ENCODE measurements at places on chromosomes 2 and 18.

- DNase-seq = no peak
Measured at GRCh38 chr18:76657911-76658470, 162.9 kb upstream of the ZNF516 start.

DNA sequence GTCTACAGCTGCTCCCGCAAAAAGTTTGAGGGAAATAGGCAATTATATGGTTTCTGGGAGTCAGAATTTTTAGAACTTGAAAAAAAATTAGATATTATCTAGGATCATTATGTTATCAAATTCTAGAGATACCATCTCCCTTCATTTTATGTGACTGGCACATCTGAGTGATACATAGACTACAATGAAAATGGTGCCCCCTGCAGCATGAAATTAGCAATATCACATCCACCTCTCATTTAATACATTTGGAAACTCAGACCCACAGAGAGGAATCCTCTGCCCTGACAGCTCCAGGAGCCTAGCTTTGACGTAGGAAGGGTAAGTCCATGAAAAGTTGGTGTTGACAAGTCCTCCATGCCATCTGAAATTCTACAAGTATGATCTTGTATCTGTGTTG lies 381.6 kb downstream of the SUCLG1 start:
- peak; percentile 12 for DNase-seq

- peak; percentile 25 for DNase-seq
Measured at GRCh38 chr2:218992703-218993344, 398 bp downstream of the CRYBA2 start.

- no peak for DNase-seq
Measured at GRCh38 chr2:157339965-157340655, 14.5 kb upstream of the ERMN start.

DNA sequence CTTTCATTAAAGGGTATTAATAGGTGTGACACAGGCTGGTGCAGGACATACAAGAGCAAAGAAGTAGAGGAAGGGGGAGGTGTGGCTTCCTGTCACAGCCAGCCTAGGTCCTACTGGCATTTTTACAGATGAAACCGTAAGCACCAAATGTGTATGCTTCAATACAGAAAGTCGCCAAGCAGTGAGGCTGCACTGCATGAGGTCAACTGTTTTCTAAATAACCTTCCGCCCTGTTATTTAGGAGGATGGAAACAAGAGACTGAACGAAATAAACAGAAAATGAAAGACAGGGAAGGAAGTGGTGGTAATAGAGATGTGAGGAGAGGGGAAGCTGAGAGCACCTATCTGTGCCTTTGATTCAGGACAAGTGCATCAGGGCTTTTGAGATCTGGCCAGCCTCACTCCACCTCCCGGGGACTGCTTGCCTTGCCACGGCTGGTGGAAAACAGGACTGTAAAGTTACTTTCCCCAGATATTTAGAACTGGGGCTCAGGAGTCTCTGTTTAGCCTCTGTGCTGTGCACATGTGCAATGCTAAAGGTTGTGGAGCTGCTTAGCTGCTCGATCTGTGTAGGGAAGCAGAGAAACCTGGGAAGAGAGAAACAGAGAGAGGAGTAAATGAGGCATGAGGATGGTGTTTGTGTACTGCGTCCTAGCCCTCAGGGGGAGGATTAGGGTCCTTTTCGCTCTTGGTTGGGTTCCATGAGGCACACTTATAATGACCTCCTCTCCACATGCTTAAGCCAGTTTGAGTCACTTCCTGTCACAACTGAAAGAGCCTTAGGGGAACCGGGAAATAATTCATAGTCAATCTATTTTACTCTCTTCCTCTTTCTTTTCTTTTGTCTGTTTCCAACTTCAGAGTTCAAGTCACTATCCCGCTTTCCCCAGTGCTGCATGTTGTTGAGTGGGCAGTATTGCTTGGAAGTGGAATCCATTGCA lies 62.3 kb upstream of the BOD1L2 start:
- no peak for DNase-seq

GRCh38 chr2:102313950-102314349 lies 2.6 kb downstream of the IL1RL1 start:
- DNase-seq = no peak

- DNase-seq = no peak
Measured at GRCh38 chr2:231521443-231521842, 8.8 kb downstream of the NMUR1 start.

- no peak for DNase-seq
Measured at GRCh38 chr2:227377467-227378351, 1.4 kb downstream of the TM4SF20 start.

- DNase-seq = peak; percentile 50
Measured at GRCh38 chr2:241895712-241896641, 26.4 kb downstream of the RTP5 start.

- no peak for DNase-seq
Measured at GRCh38 chr18:40985436-40985835, 969.6 kb upstream of the PIK3C3 start.

DNA sequence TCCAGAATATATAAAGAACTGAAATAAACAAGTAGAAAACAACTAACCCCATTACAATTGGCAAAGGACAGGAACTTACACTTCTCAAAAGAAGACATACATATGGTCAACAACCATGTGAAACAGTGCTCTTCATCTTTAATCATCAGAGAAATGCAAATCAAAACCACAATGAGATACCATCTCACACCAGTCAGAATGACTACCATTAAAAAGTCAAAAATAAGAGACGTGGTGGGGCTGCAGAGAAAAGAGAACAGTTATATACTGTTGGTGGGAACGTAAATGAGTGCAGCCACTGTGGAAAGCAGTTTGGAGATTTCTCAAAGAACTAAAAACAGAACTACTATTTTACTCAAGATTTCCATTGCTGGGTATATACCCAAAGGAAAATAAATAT lies 1696.3 kb upstream of the TMEFF2 start:
- no peak for DNase-seq

- no peak for DNase-seq
Measured at GRCh38 chr18:48805826-48806535, 144.8 kb downstream of the SMAD7 start.

- peak; percentile 68 for DNase-seq
Measured at GRCh38 chr18:62715759-62716615, 646 bp downstream of the PHLPP1 start.

GRCh38 chr2:238912916-238913875 lies 65.3 kb downstream of the TWIST2 start:
- no peak for DNase-seq

- no peak for DNase-seq
Measured at GRCh38 chr2:239753401-239753837, 271.7 kb downstream of the NDUFA10 start.

DNA sequence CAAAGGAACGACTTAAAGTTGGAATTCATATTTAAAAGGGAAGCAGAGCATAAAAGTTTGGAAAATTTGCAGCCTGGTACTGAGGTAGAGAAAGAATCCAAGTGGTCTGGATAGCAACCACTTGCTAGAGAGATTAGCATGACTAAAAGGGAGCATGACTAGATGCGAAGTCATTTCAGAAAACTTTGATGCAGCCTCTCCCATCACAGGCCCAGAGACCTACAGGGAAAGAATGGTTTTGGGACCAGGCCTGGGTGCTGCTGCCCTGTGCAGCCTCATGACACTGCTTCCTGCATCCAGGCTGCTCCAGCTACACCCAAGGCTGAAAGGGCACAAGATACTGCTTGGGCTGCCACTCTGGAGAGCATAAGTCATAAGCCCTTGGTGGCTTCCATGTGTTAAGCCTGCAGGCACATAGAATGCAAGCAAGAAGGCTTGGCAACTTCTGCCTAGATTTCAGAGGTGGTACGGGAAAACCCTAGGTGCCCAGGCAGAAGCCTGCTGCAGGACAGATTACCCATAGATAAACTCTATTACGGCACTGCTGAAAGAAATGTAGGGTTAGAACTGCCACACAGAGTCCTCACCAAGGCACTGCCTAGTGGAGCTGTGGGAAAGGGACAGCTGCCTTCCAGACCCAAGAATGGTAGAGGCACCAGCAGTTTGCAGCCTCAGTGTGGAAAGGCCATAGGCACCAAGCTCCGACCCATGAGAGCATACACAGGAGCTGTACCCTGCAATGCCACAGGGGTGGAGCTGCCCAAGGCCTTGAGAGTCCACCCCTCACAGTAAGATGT lies 12.6 kb upstream of the CHN1 start:
- no peak for DNase-seq

GRCh38 chr18:40452599-40452998 lies 1502.4 kb upstream of the PIK3C3 start:
- DNase-seq = no peak

GRCh38 chr2:137826373-137827372 lies 137.6 kb upstream of the HNMT start:
- DNase-seq = no peak

- no peak for DNase-seq
Measured at GRCh38 chr18:46754188-46754587, 2.7 kb downstream of the ST8SIA5 start.

- no peak for DNase-seq
Measured at GRCh38 chr2:133959066-133959465, 294.8 kb upstream of the MGAT5 start.

DNA sequence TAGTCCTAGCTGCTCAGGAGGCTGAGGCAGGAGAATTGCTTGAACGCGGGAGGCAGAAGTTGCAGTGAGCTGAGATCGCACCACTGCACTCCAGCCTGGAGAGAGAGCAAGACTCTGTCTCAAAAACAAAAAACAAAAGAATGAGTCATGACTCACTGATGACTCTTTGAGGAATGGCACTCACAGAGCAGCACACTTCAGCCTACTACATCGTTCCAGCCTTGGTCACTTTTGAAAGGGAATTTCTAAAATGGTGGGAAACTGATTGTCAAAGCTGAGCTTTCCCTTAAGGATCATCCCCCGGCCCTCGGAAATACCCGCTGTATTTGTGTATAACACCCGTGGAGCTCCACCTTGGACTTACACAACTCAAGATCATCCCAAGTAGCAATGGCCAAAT lies 217.3 kb upstream of the HS6ST1 start:
- no peak for DNase-seq

DNA sequence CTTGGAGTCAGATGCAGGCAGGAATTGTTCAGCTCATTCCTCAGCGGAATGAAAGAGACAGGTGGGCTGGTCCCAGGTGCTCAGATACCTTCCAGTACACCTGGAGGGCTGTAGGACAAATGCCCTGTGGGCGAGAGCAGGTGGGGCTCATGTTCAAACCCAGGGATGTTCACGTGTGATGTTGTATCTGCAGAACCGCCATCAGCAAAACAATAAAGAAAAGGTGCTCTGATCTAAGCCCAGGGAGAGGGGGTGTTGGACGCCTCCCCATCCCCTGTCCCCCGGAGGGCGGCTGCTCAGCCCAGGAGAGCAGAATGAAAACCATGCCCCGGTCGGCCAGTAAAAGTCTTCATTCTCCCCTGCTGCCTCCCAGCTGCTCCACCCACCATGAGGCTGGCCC lies 197.4 kb downstream of the HAUS1 start:
- DNase-seq = no peak

DNA sequence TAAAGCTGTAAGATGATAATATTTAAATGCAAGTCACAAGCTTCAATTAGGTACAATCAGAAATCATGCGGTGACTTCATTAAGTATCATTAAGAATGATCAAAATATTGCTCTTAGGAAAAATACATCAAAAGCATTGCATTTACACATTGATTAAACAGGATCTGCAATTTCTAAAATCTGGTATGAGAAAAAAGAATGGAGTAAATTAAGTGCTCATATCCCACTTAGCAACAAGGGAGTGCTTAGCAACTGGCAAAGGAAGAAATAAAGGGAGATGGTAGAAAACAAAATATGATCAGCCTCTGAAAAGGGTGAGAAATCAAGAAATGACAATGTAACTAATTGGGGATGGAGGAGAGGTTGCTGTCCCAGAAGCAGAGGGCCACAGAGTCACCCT lies 1918.2 kb upstream of the PIK3C3 start:
- DNase-seq = no peak

DNA sequence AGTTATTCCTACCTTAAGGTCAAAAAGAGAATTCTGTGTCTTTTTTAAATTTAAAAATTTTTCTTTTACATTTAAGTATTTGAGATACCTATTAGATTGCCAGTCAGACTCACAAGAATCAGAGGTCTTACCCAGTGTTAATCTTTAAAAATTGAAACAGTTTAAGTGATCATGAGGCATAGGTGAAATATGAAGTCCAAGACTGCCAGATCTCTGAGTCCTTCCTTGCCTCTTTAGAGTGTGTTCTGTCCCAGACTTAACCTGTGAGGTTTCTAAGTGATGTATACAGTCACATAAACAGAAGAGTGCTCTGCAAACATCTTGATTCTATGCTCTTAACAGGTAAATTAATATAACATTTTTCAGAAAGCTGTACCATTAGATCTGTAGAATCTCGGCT lies 40.6 kb downstream of the ACTR3 start:
- DNase-seq = no peak

GRCh38 chr2:111662771-111663470 lies 221.1 kb downstream of the ANAPC1 start:
- peak; percentile 72 for DNase-seq

DNA sequence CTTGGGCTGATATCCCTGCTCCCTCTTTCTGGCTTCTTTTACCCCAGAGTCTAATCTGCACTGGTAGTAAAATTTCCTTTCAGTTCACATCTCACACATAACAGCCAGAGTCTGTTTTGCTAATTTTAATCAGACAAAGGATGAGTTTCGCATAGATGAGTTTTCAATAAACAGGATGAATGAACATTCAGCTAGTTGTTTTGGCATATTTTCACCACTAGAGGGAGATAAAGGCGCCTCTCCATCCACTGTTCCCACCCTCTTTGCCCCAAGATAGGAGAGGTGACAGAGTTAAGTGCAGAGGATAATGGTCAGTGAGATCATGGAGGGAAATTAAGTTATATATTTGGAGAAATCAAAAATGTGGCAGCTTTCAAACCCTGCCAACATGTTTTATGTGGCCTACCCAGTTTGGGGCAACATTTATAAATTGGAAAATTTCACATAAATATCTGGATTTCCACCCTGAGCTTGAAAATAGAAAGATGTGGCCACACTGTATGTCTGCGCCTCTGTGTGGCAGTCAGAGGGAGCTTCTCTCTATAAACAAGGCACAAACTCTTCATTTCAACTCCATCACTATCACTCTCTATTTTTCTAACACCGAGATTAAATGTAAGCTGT lies 48.5 kb upstream of the DTNA start:
- no peak for DNase-seq

- DNase-seq = no peak
Measured at GRCh38 chr18:77081390-77081778, 51.2 kb downstream of the MBP start.

GRCh38 chr2:11777066-11777782 lies 30.8 kb downstream of the LPIN1 start:
- no peak for DNase-seq

- no peak for DNase-seq
Measured at GRCh38 chr2:233686928-233687327, 5.2 kb downstream of the UGT1A7 start.

- no peak for DNase-seq
Measured at GRCh38 chr2:218717262-218717661, 6.6 kb downstream of the TTLL4 start.

GRCh38 chr2:129456691-129457090 lies 522.8 kb upstream of the RAB6C start:
- no peak for DNase-seq

- no peak for DNase-seq
Measured at GRCh38 chr2:72996117-72996502, 75.4 kb downstream of the SFXN5 start.
